ENCODE measurements at places on chromosomes 1 and 21.

DNA sequence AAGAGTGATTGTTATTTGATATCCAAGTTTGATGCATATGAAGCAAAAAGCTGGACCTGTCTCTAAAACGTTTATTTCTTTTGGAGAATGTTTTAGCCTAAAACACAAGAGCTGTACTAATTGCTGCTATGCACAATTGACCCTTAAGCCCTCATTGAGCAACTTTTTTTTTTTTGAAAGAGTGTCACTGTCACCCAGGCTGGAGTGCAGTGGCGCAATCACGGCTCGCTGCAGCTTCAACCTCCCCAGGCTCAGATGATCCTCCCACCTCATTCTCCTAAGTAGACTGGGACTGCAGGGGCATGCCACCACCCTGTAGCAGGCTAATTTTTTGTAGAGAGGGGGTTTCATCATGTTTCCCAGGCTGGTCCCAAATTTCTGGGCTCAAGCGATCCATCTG lies 129.1 kb downstream of the PIK3R3 start:
- DNase-seq: peak; percentile 29

- DNase-seq: no peak
Measured at GRCh38 chr1:205293350-205294074, 28.0 kb downstream of the NUAK2 start.

GRCh38 chr1:248703674-248704073 lies 1.1 kb upstream of the OR14I1 start:
- no peak for DNase-seq

- no peak for DNase-seq
Measured at GRCh38 chr1:165439330-165439729, 5.6 kb downstream of the RXRG start.

DNA sequence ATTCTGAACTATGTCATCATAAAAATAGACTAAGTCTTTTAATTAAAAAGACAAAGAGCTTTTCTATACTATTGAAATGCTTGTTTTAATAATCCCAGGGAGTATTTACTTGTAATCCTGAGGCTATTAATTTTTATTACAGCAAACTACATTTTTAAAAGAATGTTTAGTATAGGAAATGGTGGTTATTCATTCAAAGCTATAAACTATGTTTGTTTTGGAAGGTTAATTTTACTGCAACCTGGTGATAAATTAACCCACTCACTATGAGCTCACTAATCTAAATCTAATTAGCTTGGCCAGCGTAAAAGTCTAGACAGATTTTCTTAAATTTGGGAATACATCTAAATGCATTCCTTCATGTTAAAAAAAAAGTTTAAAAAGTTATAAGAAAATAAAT lies 13.8 kb upstream of the EYA3 start:
- DNase-seq: no peak

DNA sequence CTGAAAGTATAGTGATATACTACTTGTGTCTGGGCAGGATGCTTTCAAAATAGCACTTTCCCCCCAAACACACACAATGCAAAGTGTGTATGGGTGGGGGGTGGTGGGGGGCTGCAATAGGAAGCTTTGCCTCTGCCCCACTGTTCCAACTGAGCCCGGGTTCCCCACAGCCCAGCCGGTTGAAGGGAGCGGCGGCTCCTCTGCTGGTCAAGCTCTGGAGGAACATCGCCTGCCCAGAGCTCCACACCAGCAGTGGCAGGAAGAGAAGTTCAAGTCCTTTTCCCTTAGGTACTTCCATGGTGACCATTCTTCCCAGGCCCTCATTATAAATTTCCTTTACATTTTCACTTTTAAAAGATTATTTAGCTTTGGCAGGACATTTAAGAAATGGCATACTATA lies 74.9 kb downstream of the CAPZB start:
- no peak for DNase-seq

- DNase-seq: peak; percentile 43
Measured at GRCh38 chr1:206005778-206006180, 2.6 kb upstream of the RAB7B start.

DNA sequence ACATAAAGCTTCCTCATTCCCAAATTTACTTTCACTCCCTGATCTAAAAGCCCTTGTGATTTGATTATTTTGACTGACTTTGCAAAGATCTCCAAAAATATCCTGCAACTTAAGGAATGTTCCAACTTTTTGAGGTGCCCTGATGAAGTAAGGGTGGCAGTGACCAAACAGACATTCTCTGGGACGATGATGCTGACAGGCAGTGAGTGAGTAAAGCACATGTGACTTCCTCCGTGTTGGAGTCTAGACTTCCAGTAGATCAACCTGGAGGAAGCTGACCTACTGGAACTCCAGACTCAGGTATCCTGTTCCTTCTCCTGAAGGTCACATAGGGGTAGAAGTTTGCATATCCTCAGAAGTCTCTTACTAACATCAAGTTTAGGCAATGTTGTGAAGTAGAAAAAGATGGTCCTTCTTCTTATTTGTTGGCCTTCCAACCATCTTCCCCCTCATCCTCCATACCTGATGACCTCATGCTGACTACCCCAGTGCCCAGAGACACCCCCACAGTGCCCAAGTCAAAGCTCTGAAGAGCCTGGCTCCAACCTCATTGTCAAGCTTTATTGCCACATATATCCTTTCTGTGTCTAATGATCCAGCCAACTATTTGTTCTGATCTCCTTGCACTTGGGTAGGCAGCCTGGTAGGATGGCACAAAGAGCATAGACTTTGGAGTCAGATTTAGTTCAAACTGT lies 16.0 kb downstream of the TNFSF4 start:
- DNase-seq: no peak

DNA sequence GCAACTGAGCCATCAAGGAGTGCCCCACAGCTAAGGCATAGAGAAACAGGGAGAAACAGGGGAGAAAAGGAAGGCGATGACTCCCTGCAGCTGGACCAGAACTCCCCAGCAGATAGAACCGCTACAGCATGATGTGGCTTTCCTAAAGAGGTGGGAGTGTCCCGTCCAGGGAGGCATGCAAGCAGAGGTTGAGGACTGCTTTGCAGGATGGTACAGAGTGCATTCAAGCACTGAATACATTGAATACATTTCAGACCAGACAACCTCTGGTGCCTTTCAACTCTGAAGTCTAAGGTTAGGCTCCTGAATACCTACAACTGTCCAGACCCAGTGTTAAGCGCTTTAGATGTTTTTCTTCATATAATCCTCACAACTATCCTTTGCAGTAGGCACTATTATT lies 13.3 kb downstream of the DLGAP3 start:
- no peak for DNase-seq

DNA sequence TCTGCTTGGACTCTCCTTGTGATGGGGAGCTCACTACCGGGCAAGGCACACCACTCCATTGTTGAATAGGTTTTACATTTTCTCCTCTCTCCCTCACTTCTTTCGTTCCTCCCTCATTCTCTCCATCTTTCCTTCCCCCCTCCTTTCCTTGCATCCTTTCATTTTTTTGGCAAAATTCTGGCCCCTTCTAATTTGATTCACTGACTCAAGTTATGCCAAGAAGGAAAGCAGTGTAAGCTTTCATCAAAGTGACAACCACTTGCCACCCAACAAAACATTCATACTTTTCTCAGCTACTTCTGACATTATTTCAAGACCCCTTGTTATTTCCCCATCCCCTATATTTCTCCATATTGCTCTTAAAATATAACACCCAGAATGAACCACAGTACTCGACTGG lies 68.4 kb downstream of the CACNA1E start:
- no peak for DNase-seq

DNA sequence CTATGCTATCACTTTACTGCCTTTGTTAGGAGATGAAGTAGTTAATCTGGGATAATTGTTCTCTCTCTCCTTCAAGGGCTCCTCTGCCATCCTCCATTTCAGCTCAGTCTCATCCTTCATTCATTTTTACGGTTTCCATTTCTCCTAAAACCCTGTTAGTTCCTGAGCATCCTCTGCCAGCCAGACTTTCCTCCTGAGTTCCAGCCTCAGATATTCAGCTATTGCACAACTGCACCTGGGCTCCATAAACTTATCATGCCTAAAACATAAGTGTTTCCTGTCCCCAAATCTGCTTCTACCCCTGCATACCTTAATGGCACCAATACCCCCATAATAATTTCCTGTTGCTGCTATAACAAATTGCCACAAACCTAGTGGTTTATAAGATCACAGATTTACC lies 39.6 kb upstream of the SOX13 start:
- no peak for DNase-seq

DNA sequence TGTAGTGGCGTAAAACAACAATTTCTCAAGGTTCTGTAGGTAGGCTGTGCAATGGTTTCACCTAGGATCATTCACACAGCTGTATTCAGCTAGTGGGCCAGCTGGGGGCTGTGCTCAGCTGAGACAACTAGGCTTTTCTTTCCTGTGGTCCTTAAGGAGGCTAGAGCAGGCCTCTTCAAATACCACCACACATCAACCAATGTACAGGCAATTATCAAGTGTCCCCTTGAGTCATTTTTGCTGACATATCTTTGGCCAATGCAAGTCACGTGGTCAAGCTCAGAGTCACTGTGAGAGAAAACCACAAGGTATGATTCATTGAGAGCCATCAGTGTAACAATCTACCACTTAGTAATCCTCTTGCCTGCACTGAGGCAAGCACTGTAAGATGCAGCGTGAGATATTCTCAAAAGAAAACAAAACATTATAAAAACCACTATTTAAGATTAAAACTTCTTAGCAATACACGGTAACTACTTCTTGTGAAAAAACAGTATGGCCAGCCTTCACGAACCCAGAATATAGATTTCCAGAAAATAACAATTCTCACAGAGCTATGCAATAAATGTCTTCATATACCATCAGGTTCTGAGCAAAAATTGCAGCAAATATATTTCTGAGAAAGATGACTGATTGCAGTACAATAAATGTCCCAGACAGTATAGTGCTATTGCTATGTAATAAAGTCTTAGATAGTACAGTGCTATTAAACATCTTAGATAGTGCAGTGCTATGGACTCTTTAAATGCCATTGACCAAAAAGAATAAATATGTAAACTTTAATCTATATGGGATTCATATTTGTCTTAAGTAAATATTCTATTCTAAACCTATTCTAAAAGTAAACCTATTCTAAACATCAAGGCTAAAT lies 55.3 kb downstream of the NME7 start:
- DNase-seq: peak; percentile 83

DNA sequence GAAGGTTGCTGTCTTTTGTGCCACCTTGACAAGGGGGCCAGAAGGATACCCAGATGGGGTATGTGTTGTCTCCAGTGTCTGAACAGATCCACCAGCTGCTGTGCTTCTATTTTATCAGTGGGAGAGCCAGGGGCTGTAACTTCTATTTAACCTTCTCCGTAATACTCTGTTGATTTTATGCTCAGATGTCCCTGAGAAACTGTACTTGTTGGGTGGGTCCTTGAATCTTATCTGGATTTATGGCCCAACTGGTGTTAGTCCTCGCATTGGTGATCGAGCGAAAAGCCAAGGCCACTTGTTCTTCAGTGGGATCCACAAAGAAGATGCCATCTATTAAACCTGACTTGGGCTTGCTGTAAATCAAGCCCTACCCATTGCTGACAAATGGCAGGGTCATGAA lies 56.4 kb downstream of the ST6GALNAC3 start:
- DNase-seq: no peak

- no peak for DNase-seq
Measured at GRCh38 chr1:161705537-161705936, 1.5 kb upstream of the FCRLA start.

DNA sequence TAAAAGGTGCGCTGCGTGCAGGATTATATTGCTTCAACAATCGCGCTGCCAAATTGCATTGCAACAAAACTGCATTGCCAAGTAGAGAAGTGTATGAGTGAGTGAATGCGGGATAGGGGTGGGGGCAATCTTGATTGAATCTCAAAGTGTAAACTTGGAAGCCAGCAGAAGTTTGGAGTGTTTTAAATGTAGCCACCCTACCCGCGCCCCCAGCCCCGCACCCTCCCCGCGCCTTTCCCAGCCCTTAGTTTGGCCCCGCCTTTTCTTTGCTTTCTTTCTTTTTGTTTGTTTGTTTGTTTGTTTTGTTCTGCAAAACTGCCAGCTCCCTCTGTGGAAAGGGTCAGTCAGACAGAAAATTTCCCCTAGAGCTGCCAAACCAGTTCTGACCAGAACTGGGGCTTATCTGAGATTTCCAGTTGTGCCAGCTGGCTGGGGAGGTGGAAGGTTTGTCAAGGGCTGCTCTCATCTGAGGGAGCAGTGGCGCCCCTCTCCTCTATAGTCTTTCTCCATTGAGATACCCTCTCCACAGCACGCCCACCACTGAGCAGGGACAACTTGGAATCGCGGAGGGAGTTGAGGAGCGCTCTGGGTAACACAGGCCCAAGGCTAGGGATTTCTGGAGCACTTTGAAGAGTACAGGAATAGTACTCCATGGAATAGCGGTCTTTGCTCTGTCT lies 666 bp upstream of the BEND5 start:
- no peak for DNase-seq

- no peak for DNase-seq
Measured at GRCh38 chr1:209484429-209484828, 99.1 kb upstream of the CAMK1G start.

- no peak for DNase-seq
Measured at GRCh38 chr1:22108339-22109105, 34.4 kb downstream of the WNT4 start.

GRCh38 chr1:199931666-199932377 lies 95.7 kb upstream of the NR5A2 start:
- peak; percentile 66 for DNase-seq

GRCh38 chr1:160408864-160409263 lies 8.5 kb downstream of the VANGL2 start:
- DNase-seq: no peak

DNA sequence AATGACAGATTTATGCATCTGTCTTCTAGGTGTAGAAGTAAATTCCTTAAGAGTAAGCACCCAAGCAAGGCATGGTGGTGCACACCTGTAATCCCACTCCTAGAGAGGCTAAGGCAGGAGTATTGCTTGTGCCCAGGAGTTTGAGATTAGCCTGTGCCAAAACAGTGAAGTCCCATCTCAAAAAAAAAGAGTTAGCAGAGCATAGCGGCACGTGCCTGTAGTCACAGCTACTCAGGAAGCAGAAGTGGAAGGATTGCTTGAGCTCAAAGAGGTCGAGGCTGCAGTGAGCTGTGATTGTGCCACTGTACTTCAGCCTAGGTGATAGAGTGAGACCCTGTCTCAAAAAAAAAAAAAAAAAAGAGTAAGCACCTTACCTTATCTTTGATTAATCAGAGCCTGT lies 15.1 kb upstream of the TIPRL start:
- peak; percentile 28 for DNase-seq

GRCh38 chr1:71498542-71498941 lies 417.7 kb upstream of the ZRANB2 start:
- no peak for DNase-seq

DNA sequence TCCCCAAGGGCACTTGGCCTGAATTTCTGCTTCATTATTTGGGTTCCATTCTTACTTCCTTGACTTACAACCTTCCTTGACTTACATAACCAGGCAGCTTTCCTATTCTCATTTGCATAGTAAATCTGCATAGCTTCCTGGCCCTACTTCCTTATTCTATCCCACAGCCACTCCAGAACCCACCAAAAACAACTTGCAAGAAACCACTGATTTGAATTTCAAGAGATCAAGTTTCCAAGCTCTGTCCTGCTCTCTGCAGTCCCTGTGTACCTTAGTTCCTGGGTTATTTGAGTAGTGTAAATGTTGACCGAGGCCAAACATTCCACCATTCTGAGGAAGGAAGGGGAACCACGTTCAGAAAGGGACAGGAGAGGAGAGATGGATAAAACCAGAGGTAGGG lies 603.3 kb downstream of the PTPRC start:
- DNase-seq: peak; percentile 87

All from KBM-7 (cell line).